ENCODE measurements at places on chromosomes 13 and 19. TPM values are rescaled to one million over a fixed set of nuclear protein-coding genes. Genes with fewer than 3 reads are reported as not detected.

GRCh38 chr13:94329754-94330551, 149.5 kb downstream of the DCT start:
- DNase-seq = no peak

GRCh38 chr13:91133941-91134802, 213.3 kb upstream of the MIR17HG start:
- DNase-seq = no peak

DNA sequence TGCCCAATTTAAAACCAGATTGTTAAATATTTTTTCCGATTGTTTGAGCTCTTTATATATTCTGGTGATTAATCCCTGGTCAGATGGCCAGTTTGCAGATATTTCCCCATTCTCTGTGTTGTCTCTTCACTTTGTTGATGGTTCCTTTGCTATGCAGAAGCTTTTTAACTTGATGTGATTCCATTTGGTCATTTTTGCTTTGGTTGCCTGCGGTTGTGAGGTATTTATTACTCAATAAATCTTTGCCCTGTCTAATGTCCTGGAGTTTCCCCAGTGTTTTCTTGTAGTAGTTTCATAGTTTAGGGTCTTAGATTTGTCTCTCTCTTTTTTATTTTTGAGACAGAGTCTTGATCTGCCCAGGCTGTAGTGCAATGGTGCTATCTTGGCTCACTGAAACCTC, 23.8 kb upstream of the LMO7 start:
- DNase-seq = no peak

DNA sequence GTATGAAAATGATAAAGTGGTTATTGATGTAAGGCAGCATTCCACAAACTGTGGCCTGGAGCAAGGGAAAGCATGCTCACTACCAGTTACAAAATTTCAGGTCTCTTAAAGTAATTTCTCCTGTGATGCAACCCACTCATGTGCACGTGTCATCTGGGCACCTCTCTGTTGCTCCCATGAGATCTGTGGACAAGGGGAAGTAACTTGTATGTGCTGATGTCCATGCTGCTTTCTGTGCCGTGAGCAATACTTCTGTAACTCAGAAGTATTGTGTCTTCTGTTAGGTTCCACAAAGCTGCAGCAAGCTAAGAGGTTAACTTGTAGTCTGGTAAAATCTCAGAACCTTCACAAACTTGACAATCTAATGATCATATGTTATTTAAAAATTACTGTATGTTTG, 930.0 kb upstream of the SLITRK6 start:
- no peak for DNase-seq

- DNase-seq = peak; percentile 81
These were observed 9.1 kb upstream of the DPP9 start for GRCh38 chr19:4732680-4733114.

ZNF208 gene
- 17.1 TPM for total RNA-seq

DNA sequence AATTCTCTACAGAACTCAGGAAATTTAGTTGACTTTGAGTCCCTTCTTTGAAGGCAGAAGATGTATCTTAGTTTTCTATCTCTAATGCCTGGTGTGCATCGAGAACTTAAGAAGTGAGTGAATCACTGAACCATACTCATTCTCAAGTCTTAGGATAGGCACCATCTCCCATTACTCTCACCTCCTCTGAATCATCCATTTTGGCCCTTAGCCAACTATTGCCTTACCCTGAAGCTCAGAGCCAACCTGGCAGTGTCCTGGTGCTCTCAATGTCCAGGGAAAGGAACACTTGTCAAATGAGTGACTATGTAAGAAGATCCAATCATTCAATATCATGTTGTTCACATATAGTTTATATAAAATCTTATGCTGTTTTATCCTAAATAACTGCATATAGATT, 146.6 kb downstream of the RGCC start:
- DNase-seq = no peak

- no peak for DNase-seq
These were observed 657.3 kb downstream of the EFNB2 start for GRCh38 chr13:105878119-105878700.

- no peak for DNase-seq
These were observed 1729.5 kb upstream of the SPRY2 start for GRCh38 chr13:82070416-82070815.

DNA sequence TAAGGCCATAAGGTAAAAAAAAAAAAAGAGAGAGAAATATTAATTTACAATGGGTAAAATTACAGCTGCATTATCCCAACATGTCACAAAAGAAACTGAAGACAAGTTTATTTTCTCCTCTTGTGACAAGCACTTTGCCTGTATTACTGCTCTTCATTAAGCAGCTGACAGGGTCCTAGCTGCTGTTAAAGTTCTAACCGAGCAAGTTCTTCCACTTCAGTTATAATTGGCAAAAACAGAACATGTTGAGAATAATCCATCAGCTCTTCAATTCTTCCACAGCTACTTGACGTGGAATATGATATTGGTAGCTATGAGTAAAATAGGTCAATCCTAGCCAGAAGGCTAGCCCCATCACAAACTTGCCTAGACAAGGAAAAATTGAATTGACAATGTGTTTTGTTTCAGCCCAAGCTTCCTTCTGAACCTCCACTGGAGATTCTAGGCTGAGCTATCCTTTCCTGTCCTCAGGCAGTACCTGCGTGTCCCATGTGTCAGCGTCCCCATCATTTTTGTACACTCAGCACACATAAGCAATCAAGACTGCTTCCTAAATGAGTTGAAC, 32.2 kb upstream of the DOCK9 start:
- DNase-seq = no peak

DNA sequence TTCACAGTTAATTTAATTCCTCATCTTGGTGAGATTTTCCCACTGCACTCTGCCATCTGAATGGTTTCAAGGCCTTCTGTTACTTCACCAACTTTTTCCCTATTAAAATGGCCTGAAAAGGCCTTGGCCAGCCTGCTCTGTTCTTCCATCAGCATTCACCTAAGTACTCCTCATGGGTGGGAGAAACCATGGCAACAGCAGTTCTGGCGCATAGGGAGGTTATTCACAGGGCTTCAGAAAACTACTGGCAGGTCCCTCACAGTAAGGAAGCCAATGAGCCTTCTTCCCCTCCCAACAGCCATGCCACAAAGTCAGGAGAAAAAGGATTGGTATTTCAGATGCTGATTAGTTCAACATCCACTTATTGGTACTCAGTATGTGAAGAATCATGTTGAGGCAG, 17.2 kb upstream of the GJB2 start:
- no peak for DNase-seq

DNA sequence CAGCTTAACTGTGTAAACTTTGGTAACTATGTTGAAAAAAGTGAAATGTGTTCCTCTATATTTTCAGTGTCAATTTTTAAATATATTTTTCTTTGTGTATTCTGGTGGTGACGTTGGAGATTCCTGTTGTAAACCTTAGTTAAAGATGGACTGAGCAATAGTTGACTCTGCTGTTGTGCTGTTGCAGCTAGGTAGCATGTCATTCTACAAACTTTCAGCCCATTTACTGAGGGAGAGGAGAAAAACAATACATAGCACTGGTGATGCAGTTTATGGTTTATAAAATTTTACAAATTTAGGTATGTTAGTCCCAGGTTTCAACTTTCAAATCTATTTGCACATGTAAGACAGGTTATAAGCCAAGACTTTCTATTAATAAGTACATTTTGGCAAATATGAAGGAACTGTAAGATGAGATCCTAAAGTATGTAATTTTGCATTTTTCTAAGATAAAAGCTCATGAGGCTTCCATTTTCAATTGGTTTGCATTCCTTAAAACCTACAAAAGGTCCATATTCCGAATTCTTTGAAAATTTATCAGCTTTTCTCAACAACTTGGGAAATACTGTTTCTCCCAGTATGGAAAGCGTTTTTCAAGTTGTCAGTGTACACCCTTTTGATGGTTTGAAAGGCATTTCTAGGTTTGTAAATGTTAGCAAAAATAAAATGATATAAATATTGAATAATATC, 1.5 kb downstream of the NDFIP2 start:
- DNase-seq = no peak

GRCh38 chr13:98665638-98665995, 86.9 kb downstream of the SLC15A1 start:
- no peak for DNase-seq

GRCh38 chr19:41327076-41327575, 17.2 kb downstream of the CCDC97 start:
- no peak for DNase-seq

GRCh38 chr13:92574499-92574898, 652.1 kb upstream of the GPC6 start:
- no peak for DNase-seq

Measured in sigmoid colon (tissue), 7 donors.